ENCODE measurements at places on chromosomes 3 and 15.
A peak's percentile ranks its signal among the peaks of the same experiment; 100 is the strongest.

GRCh38 chr3:32021748-32022147 is 40.2 kb downstream of the ZNF860 start:
- DNase-seq, result no peak

- DNase-seq, result peak; percentile 41
Measured at GRCh38 chr3:138331143-138331894, 1.7 kb upstream of the NME9 start.

DNA sequence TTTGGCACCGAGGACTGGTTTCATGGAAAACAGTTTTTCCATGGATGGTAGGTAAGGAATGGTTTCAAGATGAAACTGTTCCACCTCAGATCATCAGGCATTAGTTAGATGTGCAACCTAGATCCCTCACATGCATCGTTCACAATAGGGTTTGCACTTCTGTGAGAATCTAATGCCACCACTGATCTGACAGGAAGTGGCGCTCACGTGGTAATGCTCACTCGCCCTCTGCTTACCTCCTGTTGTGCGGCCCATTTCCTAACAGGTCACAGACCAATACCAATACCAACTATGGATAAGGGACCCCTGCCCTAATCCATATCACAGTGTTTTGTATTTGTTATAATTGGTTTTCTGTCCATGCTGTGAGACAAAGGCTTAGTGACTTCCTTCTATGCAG is 58.9 kb downstream of the SLMAP start:
- no peak for DNase-seq

GRCh38 chr15:45536934-45537333 is 14.4 kb upstream of the SLC30A4 start:
- DNase-seq, result no peak

GRCh38 chr3:39052583-39052982 is 767 bp downstream of the WDR48 start:
- DNase-seq, result no peak

DNA sequence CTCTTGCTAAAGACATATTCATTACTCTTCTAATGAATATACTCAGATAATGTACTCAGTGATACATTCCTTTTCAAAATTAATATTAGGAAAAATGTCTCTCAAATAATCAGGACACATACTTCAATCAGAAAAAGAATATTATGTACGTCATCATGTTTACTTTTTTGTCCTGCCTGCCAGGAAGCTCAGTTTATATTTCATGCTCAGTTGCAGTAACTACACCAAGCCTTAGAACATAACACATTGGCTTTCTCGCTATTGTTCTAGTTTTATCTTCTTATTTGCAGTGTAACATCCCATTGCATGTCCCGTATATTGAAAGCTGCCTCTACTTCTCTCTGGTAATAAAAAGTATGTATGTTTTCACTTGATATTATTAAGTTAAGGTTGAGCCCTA is 181.5 kb upstream of the LPP start:
- no peak for DNase-seq

GRCh38 chr3:142940000-142940399 is 23.5 kb downstream of the PAQR9 start:
- DNase-seq, result no peak

DNA sequence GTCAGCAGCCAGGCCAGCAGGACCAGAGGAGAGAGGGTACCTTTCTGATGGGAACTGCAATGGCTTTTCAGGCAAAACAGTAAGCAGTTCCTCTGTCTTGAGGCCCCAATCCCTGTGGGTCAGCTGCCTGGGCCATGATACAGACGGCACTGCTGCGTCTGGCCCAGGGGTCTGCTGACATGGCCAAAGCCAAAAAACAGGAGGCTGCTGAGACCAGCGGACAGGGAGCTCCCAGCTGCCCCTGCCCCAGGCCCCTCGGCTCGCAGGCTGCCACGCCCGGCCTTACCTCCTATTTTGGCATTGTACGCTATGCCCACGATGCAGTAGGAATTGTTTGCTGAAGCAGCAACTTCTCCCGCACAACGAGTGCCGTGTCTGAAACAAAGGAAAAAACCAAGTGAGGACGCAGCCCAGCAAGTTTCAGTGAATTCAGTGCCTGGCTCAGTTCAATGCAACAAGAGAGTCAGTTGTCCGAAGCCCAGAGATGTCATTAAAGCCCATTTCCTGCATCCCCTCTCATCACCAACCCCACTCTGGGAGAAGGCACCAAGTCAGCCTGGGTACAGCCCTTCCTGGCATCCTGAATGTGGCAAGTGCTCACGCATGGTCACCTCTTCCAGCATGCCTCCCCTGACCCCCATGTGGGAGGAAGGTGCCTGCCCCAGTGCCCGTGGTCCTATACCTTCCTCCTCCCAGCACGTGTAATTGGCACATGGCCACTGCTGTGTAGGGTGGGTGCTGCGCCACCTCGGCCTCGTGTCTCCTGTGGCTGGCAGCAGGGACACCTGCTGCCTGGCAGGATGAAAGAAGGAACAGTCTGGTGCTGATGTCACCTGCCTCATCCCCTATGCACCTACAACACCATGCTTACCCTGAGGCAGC is 61.7 kb downstream of the PCSK6 start:
- no peak for DNase-seq

- DNase-seq, result no peak
Measured at GRCh38 chr15:89948796-89949195, 36.0 kb upstream of the ARPIN start.

All from M059J (cell line).